ENCODE measurements at places on chromosomes 4 and X.

GRCh38 chrX:65601126-65601525, 66.3 kb upstream of the MSN start:
- no peak for DNase-seq

- no peak for DNase-seq
Observed at GRCh38 chr4:185734214-185734613, 77.8 kb downstream of the SORBS2 start.

DNA sequence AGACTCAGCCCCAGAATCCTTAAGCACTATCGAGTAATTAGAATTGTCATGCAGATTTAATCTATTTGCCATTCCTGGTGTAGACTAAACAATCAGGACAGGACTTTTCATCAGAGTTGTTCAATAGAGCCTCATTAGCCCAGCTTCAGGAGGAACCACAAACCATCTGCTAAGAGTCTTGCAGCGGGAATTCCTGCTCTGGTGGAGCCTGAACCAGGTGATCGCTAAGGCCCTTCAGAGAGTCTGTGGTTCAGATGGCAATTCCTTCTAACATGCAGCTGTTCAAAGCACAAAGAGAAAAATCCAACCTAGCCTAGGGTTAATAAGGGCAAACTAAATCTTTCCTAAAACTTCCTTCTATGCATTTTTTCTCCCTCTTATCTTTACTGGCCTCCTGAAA, 119.1 kb upstream of the CPEB2 start:
- DNase-seq = no peak

DNA sequence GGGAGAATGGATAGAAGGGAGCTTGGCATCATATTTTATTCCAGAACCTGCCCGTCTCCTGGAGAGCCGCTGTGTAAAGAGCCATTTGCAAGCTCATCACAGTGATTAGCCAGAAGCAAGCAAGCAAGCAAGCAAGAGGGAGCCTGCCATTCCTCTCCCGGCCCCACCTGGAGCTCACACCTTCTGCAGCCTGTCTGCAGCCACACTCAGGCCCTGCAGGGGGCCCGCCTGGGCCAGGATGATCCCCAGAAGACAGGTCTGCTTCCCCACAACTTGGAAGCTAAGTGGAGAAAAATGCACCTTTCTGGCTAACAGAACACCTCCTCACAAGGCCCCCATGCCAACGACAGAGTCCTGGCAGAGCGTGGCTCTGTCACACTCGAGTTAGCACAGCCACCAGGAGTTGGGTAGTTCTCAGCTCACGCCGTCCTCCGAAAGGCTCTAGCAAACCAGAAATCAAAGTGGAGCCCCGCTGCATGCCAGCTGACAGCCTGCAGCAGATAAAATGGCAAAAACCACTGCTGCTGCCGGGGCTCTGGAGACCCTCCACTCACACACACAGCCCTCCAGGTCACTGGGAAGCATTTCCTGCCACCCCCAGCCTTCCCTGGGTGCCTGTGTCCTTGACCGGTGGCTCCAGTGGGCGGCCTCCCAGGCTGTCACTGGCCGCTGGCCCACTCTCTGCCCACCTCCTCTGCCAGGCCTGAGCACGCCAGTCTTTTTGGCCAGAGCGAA, 54.9 kb downstream of the DCTD start:
- DNase-seq = no peak

- DNase-seq = no peak
Observed at GRCh38 chr4:94352996-94353395, 10.4 kb upstream of the HPGDS start.

GRCh38 chr4:14445882-14446281, 556.4 kb upstream of the CPEB2 start:
- no peak for DNase-seq

DNA sequence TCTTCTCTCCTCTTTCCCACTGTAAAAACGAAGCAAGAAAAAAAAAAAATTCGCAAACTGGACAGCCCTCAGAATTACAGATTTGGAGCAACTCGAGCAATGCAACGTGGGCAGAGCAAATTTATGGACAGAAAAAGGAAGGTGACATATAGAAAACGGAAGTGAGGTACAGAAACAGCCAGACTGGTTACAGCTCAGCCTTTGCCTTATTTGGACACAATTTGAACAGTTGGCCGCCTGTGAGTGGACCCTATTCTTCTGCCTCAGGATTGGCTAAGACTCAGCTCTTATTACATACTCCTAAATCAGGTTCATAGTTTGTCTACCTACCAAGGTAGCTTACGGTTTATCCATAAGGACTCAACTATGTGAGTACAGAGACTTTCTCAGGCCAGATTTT, 98.8 kb downstream of the SOWAHB start:
- DNase-seq = no peak

- DNase-seq = no peak
Observed at GRCh38 chr4:133910165-133910564, 291.4 kb downstream of the PABPC4L start.

GRCh38 chr4:170374770-170375169, 285.0 kb upstream of the AADAT start:
- DNase-seq = no peak

- no peak for DNase-seq
Observed at GRCh38 chr4:151690164-151690870, 70.5 kb downstream of the GATB start.

DNA sequence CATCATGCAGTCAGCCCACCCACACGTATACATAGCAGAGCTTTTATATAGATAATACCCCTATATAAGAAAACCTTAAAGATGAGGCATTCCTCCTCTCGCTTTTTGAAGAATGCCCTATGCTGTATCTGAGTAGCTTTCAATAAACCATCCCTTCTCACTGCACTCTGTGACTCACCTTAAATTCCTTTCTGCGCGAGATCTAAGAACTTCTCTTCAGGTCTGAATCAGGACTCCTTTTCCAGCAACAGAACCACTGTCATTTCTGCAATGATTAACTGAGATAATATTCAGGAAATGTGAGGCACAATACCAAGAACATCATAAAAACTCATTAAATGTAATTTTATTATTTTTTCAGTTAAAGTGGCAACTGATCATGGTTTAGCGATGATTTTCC, 76.4 kb upstream of the DCLK2 start:
- no peak for DNase-seq

DNA sequence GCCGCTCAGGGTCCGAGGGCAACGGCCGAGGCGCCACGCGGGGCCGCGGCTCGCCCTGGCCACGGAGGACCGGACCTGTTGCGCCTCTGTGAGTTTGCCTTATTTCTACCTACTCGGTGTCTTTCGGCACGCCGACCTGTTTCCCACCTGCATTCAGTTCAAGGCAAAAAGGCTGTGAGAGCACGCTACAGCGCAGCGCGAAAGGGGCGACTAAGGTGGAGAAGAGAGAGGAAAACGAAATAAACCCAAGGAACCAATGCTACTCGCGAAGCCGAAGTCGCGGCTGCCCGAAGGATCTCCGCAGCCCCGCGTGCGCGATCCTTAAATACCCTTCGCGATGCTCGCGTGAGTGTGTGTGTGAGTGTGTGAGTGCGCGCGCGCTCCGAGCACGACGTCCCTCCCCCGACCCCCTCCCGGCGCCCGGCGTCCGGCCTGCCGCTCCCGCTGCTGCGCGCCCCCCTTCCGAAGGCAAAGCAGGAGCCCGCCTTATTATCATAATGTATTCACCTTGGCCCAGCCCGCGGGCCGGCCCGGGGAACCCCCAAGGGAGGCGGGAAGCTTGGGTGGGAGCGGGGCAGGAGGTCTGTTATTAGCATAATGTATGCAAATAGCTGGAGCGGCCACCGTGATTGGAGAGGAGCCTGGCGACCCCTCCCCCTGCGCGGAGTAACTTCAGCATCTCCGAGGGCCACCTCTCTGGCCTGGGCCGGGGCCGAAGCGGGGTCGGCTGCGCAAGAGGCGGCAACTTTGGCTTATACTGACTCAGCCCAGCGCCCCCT, at the start of gene COL25A1:
COL25A1 (minus strand) TSS at position 298 of the 779 bp plus-strand sequence.
- peak; percentile 26 for DNase-seq

GRCh38 chr4:52164116-52164515, 113.0 kb downstream of the SPATA18 start:
- no peak for DNase-seq

DNA sequence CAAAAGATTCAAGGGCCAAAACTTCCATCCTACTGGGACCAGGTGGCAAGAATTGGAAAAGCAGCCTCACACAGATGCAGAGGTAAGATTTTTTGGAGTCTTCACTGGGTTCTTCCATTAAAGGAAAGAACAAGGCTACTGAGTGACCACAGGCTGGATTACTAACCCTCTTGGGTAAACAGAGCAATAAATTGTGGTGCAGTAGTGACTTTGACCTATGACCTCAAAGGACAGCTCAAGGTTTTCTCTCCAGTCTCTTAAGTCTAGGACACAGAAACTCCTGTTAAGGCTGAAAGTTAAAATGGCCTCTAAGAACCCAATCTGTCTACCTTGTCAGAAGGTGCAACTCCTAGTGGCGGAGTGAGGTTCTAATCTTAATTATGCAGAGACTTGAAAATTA, 464.9 kb downstream of the SMARCA1 start:
- no peak for DNase-seq

DNA sequence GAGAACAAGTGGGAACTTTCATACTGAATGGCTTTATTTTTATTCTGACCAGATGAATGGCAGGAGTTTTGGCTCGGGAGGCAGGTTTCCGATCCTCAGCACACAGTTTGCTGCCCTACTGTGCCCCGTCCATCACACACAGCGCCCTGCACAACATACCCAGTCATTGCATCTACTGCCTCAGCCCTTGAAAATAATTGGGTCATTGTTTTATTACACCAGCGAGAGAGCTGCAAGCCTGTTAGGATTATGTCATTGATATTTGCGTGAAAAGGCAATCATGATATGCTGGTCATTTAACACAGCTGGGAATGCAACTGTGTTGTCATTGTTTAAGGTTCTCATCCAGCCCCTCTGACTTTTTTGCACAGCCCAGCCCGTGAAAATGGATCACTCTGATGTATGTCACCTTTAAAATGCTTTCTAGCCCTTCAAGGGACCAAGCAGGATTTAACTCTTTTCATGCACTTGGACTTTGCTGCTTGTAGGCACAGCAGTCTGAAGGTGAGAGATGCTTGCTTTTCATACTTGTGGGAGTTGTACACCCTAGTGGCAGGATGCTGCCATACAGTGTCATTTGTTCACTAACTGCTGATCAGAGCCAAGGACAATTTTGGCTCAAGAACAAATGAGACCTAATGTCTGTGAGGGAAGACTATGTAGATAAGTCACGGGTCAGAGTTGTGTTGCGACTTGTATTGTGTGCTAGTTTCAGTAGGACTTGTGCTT, 62.3 kb downstream of the RTL9 start:
- DNase-seq = no peak

DNA sequence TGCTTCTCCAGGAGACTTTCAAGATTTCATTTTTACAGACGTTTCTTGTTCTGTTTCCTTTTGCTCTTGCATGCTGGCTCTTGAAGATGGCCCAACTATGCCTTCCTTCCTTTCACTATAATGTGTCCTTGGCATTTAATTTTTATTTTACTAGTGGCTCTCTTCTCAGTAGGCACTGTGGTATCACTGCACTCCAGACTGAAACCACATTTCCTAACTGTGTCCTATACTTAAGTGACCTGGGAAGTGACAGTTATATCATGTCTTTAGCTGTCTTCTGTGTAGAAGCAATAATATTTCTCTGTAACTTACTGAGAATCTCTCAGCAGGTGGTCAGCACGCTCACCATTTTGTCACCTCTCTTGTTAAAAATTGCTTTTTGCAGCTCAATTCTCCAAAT, 168.9 kb downstream of the IL1RAPL1 start:
- no peak for DNase-seq

- DNase-seq = no peak
Observed at GRCh38 chrX:154027022-154027402, 7.3 kb upstream of the IRAK1 start.

DNA sequence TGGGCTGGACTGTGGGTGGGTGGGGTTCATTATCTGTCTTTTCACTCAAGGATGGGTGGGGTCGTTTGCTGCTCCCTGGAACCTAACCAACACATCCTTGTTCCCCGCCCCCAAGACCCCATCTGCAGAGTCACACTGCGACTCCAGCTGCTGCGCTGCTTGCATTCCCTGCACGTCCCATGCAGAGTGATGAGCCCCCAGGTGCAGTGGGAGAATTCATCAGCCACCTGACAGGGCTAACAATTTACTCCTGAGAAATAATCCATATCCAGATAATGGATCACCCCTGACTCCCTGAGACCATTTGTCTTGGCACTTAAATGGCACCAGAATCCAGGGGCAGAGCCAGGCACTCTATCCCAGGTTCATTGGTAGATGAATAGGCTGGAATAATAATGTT, 12.4 kb upstream of the ARHGAP36 start:
- no peak for DNase-seq

DNA sequence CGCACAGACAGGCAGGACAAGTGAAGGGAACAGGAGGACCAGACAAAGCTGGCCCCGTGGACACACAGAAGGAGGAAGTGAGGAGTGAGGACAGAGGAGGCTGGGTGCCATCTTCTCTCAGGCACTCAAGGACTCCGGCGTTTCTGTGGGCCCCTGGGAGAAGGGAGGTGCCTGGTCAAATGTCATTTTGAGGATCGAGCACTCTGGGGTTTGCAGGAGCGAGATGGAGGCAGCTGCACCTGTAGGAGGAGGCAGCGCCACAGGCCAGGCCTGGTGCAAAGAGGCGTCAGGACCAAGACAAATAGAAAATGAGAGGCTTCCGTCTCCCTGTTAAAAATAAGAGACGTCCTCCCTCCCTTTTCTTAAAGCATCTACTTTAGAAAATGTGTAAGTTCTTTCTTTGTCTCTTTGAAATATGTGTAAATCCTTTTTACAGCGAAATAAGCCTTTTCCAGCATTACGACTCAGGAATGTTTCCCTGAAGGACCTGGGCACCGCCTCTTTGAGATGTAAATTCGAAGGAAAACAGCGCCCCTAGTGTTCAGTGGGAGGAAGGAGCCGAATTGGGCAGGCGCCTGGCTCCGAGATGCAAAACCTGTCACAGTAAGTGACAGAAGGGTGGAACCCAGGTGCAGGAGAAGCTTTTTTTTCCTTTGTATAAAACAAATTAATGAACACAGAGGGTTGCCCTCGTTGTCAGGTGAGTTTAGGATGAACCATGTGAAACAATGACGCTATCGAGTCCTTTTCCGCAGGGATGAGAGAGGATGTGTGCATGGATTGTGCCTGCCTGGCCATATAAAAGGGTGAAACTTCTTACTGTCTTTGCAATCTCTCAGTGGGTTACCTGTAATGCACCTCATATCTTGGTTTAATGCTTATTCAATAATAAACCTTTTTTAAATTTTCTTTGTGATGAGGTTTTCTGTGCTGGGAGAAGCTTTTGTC, 1.4 kb upstream of the C4orf50 start:
- DNase-seq = no peak

- DNase-seq = no peak
Observed at GRCh38 chr4:849478-850175, 23.7 kb upstream of the CPLX1 start.

- DNase-seq = no peak
Observed at GRCh38 chr4:10736266-10736665, 51.7 kb upstream of the CLNK start.

Data from activated CD4-positive, alpha-beta T cell treated with anti-CD3 and anti-CD28 coated beads, Interleukin-2, amount 50 U/mL, for 4 hours (primary cell).